ENCODE measurements at places on chromosomes 5 and 9. TPM values are rescaled to one million over a fixed set of nuclear protein-coding genes. Genes with fewer than 3 reads are reported as not detected.

C9orf153 gene
- polyA plus RNA-seq: not detected

TCF7 gene
- polyA plus RNA-seq: 3.9 TPM

ENTPD2 gene
- 2.8 TPM for polyA plus RNA-seq

TAF11L14 gene
- polyA plus RNA-seq: not detected

WNT8A gene
- not detected for polyA plus RNA-seq

KIF24 gene
- polyA plus RNA-seq: 0.32 TPM

SPATA31D4 gene
- polyA plus RNA-seq: not detected

NEUROG1 gene
- not detected for polyA plus RNA-seq

PCDH12 gene
- 2.5 TPM for polyA plus RNA-seq

BRINP1 gene
- polyA plus RNA-seq: 0.23 TPM

MOB3B gene
- polyA plus RNA-seq: 3.8 TPM

PCDH1 gene
- 22.5 TPM for polyA plus RNA-seq

ZNF367 gene
- polyA plus RNA-seq: 1.7 TPM

Measured in urinary bladder (tissue), 4 donors.